ENCODE measurements at places on chromosomes 2 and 18. TPM values are rescaled to one million over a fixed set of nuclear protein-coding genes. Genes with fewer than 3 reads are reported as not detected.

DNA sequence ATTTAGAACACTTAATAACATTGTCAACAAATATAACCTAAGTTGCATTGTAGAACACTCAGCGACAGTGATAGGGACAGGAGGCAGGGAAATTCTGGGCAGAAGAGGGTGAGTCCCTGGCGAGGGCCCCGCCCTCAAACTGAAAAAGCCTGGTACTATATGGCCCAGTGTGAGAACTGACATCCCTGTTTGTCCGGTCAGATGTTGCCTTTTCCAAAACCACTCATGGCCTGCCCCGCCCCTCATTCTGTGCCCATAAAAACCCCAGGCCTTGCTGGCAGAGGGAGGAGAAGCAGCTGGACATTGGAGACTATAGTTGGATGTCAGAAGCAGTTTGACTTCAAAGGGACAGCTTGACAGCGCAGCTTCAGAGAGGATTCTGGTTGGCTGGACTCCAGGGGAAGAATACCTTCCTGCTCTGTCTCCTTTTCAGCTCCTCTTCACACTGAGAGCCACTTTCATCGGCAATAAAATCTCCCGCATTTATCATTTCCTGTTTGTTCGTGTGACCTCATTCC lies 47.0 kb downstream of the FAM117B start:
- H3K4me1 ChIP-seq: no peaks in the 10 kb centered on the region
- H3K27ac ChIP-seq: no peak overlapping the region
- H3K4me3 ChIP-seq: no peak overlapping the region

- H3K36me3 ChIP-seq: peaks cover 23% of the 10 kb centered on the region
- no peaks in the 10 kb centered on the region for H3K27me3 ChIP-seq
- H3K27ac ChIP-seq: peak overlapping the region; percentile 67
- H3K4me1 ChIP-seq: peaks cover 15% of the 10 kb centered on the region
- H3K4me3 ChIP-seq: no peak overlapping the region
Measured at GRCh38 chr18:70322928-70323327, 34.1 kb downstream of the SOCS6 start.

GRCh38 chr2:104321796-104322349 lies 532.0 kb upstream of the POU3F3 start:
- no peak overlapping the region for H3K4me3 ChIP-seq
- peak overlapping the region; percentile 60 for H3K27ac ChIP-seq
- H3K27me3 ChIP-seq: no peaks in the 10 kb centered on the region
- H3K4me1 ChIP-seq: peaks cover 34% of the 10 kb centered on the region
- H3K36me3 ChIP-seq: no peaks in the 10 kb centered on the region

DNA sequence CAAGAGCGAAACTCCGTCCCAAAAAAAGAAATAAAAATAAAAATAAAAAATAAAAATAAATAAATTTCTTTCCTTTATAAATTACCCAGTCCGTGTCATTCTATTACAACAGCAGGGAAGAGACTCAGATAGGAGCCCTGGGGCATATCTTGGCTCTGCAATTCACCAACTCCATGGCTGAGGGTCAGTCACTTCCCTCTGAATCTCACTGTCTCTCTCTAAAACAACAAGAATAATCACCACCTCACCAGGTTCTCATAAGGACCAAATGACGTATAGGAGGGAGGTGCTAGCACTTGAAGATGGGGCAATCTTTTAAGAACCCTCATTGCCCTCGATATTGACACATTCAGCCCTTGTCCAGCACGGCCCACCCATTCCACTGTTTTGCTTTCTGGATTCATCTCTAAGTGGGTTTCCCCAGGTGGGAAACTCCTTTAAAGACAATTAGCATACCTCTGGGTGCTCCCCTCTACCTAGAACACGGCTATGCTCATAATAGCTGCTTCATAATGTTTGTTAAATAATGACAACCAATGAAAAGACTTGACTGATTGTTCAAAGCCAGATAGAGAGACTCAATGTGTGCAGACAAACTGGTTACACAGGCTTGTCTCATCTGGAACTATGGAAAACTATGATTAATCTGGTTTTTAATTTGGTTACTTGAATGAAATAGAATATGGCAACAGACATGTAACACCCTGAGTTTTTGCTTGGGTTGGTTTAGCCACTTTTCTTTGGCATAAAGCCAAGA lies 15.1 kb downstream of the MYCN start:
- no peaks in the 10 kb centered on the region for H3K27me3 ChIP-seq
- H3K4me3 ChIP-seq: no peak overlapping the region
- peak overlapping the region; percentile 86 for H3K27ac ChIP-seq
- H3K36me3 ChIP-seq: no peaks in the 10 kb centered on the region
- DNase-seq: no peak
- peaks cover 42% of the 10 kb centered on the region for H3K4me1 ChIP-seq

DNA sequence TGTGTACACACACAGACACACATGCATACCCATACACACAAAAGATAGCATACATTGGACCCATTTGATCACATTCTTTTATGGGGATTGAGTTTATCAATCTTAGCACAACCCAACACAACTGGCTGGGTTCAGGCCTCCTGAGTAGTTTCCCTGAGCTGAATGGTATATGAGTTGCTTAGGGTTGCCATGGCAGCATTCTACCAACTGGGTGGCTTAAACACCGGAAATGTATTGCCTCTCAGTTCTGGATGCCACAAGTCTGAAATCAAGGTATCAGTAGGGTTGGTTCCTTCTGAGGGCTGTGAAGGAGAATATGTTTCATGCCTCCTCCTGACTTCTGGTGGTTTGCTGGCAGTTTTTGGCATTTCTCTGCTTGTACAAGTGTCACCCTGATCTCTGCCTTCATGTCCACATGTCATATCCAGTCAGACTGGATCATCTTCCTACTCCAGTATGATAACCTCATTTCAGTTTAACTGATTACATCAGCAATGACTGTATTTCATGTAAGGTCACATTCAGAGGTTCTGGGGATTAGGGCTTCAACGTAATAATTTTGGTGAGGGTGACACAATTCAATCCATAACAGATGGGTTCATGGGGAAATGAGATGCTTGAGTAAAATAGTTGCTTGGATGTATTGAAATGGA lies 212.7 kb downstream of the KCNE4 start:
- H3K4me3 ChIP-seq: no peak overlapping the region
- DNase-seq: no peak
- H3K27me3 ChIP-seq: no peaks in the 10 kb centered on the region
- peaks cover 4% of the 10 kb centered on the region for H3K4me1 ChIP-seq
- no peaks in the 10 kb centered on the region for H3K36me3 ChIP-seq

GRCh38 chr2:204477358-204477950 lies 67.8 kb upstream of the PARD3B start:
- no peaks in the 10 kb centered on the region for H3K36me3 ChIP-seq
- no peak overlapping the region for H3K4me3 ChIP-seq
- no peak for DNase-seq
- H3K27ac ChIP-seq: no peak overlapping the region
- H3K4me1 ChIP-seq: no peaks in the 10 kb centered on the region

DNA sequence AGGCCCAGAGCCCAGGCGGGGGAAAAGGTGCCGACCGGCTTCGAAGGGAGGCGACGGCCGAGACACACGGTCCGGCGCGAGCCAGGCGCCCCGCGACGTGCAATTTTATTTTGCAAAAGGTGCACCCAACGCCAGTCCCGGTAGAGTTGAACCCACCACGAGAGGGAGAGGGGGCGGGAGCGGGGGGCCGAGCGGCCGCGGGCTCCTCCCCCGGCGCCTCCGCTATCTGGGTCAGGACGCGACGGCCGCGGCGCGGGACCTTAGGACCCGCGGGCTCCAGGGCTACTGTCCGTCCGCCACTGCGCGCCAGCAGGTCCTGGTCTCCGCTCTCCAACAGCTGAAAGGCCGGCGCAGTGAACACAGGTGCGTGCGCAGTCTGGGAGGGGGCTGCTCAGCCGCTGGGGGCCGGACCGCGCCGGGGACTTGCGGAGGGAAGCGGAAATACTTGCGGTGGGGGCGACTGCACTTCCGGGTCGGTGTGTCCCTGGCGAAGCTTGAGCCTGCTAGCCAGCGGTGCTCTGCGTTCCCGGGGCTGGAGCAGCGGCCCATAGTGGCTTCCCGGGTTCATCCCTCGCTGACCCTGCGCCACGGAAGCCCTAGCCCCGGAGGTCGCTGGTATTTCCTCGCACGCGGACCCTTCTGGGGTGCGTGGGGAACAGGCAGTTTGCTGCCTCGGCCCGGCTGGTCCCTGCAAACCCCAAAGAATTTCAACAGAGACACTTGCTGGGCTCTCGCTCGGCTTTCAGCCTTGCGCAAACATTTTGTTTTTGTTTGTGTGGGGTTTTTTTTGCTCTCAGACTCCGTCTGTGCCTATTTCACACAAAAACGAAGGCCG lies at the start of gene RMDN2:
RMDN2 (plus strand) TSS at position 225 of the 835 bp plus-strand sequence. CDS start 3,991 bp downstream, outside the sequence.
- no peaks in the 10 kb centered on the region for H3K36me3 ChIP-seq
- H3K27ac ChIP-seq: peak within 1 kb of the TSS; percentile 97
- DNase-seq: peak; percentile 90
- peak within 1 kb of the TSS; percentile 87 for H3K4me3 ChIP-seq

DNA sequence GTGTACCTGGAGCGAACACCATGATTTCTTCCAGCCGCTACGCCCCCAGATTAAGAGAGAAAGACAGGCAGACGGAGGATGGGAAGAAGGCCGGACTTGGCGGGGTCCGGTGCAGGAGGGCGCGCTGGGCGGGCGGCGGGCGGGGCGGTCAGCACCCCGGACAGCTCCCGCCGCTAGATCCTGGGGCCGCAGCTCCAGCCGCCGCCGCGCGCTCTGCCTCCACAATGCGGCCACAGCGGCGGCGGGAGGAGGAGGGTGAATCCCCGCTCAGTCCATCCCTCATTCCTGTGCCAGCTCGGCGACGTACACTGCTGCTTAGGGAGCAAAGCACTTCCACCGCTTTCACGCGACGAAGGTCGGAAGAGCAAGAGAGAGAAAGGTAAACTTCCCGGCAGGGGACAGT lies at the start of gene AKAIN1:
AKAIN1 (minus strand) TSS at position 226 of the 403 bp plus-strand sequence; CDS start at position 22, 204 bp downstream.
- peaks cover 94% of the 10 kb centered on the region for H3K27me3 ChIP-seq
- peak; percentile 65 for DNase-seq
- peak within 1 kb of the TSS; percentile 58 for H3K4me3 ChIP-seq
- peaks cover 17% of the 10 kb centered on the region for H3K4me1 ChIP-seq
- no peaks in the 10 kb centered on the region for H3K36me3 ChIP-seq

- peaks cover 16% of the 10 kb centered on the region for H3K36me3 ChIP-seq
- peak; percentile 34 for DNase-seq
- H3K4me1 ChIP-seq: peaks cover 32% of the 10 kb centered on the region
- peak overlapping the region; percentile 88 for H3K4me3 ChIP-seq
- peak overlapping the region; percentile 97 for H3K27ac ChIP-seq
Measured at GRCh38 chr2:135875491-135876065, 665 bp downstream of the MCM6 start.

DNA sequence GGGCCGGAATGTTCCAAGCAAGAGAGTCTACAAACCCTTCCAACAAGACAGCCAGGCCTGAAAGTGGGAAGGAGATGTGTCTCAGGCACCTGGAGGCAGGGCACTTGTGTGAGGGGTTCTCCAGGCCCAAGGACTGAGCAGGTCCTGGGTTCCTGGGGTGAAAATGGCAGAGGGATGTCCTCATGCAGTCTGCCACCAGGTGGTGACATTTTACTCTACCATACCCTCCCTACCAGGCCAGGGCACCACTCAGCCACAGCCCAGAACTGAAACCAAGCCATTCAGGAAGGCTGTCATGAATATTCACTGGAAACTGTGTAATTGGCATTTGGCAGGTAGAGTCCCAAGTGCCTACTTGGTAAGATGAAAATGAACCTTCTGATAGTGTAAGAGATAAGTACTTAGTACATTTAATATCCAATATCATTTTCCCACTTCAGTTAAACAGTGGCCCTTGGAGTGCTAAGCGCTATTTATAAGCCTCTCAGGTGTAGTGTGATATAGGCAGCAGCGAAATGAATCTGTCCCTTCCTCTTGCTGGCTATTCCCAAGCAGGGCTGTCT lies 185.1 kb downstream of the MYO5B start:
- no peaks in the 10 kb centered on the region for H3K36me3 ChIP-seq
- no peaks in the 10 kb centered on the region for H3K4me1 ChIP-seq
- no peak overlapping the region for H3K27ac ChIP-seq
- no peak overlapping the region for H3K4me3 ChIP-seq

- H3K4me3 ChIP-seq: no peak overlapping the region
- H3K27me3 ChIP-seq: no peaks in the 10 kb centered on the region
- H3K36me3 ChIP-seq: no peaks in the 10 kb centered on the region
- H3K4me1 ChIP-seq: no peaks in the 10 kb centered on the region
- DNase-seq: no peak
Measured at GRCh38 chr18:58527285-58527951, 101.5 kb downstream of the ALPK2 start.

DNA sequence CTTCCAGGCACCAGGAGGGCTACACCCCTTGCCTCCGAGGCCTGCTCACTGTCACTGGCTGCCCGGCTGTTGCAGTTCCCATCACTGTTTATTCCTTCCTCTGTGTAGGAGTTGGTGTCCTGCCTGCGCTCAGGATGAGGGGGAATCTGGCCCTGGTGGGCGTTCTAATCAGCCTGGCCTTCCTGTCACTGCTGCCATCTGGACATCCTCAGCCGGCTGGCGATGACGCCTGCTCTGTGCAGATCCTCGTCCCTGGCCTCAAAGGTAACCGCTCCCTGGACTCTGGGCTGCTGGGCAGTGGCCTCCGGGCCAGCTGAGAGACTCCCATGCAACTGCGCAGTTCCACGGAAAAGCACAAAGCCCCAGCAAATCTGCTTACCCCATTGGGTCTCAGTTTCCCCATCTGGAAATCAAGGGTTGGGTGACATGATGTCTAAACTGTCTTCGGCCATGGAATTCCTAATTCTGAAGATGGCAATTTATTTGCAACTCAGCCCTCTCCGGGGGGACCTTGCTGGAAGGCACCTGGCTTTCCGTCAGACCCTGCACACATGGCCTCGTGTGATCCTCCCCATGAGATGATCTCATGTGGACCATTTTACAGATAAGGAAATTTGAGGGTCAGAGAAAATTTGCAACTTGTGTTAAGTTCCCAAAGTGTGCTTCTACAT lies 9.4 kb downstream of the COLEC11 start:
- H3K4me1 ChIP-seq: peaks cover 3% of the 10 kb centered on the region
- no peak for DNase-seq
- H3K36me3 ChIP-seq: no peaks in the 10 kb centered on the region
- no peak overlapping the region for H3K4me3 ChIP-seq
- H3K27me3 ChIP-seq: no peaks in the 10 kb centered on the region
- no peak overlapping the region for H3K27ac ChIP-seq

GRCh38 chr2:241636182-241637017 lies 558 bp downstream of the THAP4 start:
- peak overlapping the region; percentile 93 for H3K4me3 ChIP-seq
- H3K27ac ChIP-seq: peak overlapping the region; percentile 4
- no peaks in the 10 kb centered on the region for H3K27me3 ChIP-seq

DNA sequence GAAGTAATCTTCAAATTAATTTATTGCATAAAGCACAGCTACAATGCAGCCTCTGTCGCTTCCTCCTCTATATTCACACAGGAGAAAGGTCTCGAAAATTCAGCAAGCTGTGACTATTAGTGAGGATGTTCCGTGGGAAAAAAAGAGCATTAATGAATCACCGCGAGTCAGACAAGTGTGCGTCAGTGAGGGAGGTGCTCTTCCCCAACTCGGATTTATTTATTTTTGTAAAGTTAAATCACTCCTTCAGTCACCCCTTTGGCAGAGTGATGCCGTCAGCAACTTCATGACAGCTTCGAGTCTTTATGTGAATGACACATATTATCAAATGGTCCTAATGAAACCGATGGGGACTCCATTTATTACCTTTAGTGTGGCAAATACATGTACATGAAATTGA lies 648.9 kb upstream of the SALL3 start:
- no peaks in the 10 kb centered on the region for H3K36me3 ChIP-seq
- no peak overlapping the region for H3K27ac ChIP-seq
- no peak overlapping the region for H3K4me3 ChIP-seq
- DNase-seq: no peak
- H3K4me1 ChIP-seq: no peaks in the 10 kb centered on the region
- H3K27me3 ChIP-seq: no peaks in the 10 kb centered on the region

Gene CIB4
- total RNA-seq: not detected

Gene PPP3R1
- total RNA-seq: 56.4 TPM

Gene IL1R2
- not detected for total RNA-seq

Gene TGOLN2
- 54.8 TPM for total RNA-seq

Gene NT5DC4
- total RNA-seq: not detected

Gene CCBE1
- 0.33 TPM for total RNA-seq

Gene HOXD13
- not detected for total RNA-seq

Gene MARCO
- total RNA-seq: not detected

Gene TWIST2
- total RNA-seq: 0.96 TPM

Gene EMX1
- not detected for total RNA-seq

Gene SERPINB3
- not detected for total RNA-seq
